NCI-H1092 treated with DMSO at 0.1 percent for 48 hours (cell line): ENCODE measurements at places on chromosomes 11 and 22.
A peak's percentile ranks its signal among the peaks of the same experiment; 100 is the strongest.

- DNase-seq = no peak
These were observed 34.4 kb upstream of the RCN1 start for GRCh38 chr11:32056438-32056837.

DNA sequence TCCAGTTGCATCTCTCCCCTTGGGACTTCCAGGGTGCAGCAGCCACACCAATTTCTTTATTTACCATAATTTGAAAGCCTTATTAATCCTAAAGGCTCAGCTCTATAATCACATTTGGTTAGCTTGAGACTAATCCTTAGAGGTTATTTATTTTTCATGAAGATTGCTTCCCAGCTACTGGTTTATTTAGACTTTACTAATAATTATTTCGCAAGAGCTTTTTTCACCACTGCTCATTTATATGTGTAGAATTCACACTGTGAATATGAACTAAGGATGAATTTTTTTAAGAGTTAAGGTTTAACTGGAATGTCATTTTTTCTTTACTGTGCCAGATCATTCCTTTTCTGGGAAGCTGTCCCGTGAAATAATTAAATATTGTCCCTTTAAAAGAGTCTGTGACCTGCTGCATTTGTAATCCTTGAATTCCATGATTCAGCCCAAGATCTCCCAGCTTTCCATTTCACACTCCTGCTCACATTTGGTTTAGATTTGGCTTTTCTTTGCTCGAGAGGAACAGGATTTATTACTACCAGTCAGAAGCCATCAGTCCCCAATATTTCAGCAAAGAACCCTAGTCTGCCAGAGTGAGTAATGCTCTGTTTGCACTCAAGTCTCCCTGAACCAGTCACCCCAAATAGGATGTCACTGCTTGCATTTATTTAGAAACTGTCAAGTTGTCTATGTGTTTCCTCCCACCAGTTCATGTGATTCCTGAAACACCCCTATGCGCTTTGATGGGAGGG, 4.4 kb upstream of the CD44 start:
- DNase-seq = no peak

DNA sequence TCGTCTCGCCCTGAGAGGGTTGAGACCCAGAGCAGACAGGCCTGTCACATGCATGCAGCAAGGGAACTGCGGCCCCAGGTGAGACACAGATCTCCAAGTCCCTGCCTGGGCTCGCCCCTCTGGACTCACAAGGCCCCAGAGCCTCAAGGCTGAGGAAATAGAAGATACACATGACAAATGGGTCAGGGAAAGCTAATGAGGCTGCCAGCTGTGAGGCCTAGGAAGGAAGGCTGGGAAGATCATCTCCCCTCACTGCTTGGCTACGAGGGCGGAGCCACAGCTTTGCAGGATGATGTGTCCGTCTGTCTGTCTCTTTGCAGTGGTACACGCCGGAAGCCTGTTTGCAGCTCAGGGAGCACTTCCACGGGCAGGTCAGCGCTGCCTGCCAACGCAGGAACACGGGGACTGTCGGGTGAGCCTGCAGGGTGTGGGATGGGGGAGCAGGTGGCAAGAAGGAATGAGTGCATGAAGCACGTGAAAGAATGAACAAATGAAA, 4.5 kb downstream of the RAB36 start:
- no peak for DNase-seq

- no peak for DNase-seq
These were observed 85.4 kb downstream of the ADAMTS15 start for GRCh38 chr11:130533871-130534270.

GRCh38 chr11:127074151-127074761, 73.7 kb upstream of the KIRREL3 start:
- peak; percentile 83 for DNase-seq

DNA sequence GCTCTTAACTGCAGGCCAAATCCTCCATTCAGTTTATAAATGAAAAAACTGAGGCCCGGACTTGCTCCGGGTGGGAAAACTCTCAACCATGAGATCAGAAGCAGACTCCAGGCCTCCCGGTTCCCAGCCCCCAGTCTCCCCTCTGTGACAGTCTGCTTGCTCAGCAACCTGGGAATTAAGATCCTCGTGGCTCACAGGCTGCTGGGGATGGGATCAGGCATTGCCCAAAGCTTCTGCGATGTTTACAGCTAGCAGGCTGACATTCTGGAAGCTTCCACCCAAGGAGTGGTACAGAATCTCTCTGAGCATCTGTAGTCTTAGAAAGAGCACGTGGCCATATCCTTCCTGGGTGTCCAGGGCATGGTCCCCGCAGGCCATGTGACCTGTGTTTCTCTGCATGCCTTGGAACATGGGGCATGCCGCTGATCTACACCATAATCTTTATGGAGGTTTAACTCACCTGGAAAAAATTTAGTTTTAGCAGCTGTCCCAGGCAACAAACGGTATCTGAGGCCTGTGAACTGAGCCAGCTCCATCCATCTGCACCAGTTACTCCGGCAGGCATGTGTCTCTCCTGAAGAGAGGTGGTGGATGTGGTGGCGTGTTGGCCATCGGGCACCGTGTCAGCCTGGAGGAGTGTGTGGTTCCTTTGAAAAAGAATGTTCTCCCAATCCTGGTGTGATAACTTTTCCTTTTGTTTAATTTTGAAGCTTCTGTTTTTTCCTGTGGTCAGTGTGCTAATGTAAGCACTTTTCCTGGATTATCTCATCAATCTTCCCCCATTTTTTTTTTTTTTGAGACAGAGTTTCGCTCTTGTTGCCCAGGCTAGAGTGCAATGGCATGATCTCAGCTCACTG, 7.9 kb downstream of the FBLN1 start:
- no peak for DNase-seq

GRCh38 chr22:44336962-44337677, 24.4 kb upstream of the SHISAL1 start:
- DNase-seq = no peak

GRCh38 chr11:76589477-76589876, 81.1 kb downstream of the LRRC32 start:
- DNase-seq = no peak

GRCh38 chr22:23621082-23621780, 10.9 kb downstream of the DRICH1 start:
- DNase-seq = no peak

DNA sequence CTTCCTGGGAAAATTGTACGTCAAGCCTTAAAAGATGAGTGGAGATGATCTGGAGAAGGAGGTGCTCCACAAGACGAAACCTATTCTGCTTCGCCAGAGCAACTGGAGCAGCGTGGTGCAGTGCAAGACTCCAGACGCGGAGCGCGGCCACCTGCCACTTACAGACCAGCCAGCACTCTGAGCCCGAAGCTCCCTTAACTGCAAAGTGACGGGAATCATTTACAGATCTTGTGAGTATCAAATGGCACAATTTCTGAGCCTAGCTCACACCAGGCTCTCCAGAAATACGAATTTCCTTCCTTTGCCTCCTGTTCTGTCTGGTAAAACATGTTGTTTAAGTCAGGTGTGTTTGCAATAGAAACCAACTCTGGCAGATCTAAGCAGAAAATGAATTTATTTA, 369.3 kb downstream of the CADM1 start:
- DNase-seq = no peak

DNA sequence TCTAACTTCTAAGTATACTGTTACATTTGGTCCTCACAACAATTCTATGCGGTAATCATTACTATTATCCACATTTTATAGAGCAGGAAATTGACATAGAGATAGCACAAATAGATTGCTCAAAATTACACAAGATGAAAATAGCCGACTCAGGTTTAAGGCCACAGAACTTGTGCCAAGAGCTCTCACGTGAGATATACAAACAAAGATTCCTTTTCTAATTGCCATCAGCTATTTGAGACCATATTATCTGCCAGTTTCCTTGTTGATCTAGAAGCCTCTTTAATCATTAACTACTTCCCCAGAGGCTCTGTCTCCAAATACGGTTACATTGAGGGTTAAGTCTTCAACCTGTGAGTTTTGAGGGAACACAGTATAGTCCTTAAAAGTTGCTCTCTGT, 61.0 kb upstream of the GLYATL1B start:
- peak; percentile 33 for DNase-seq

GRCh38 chr11:134915212-134915611, 503.2 kb upstream of the B3GAT1 start:
- peak; percentile 50 for DNase-seq

DNA sequence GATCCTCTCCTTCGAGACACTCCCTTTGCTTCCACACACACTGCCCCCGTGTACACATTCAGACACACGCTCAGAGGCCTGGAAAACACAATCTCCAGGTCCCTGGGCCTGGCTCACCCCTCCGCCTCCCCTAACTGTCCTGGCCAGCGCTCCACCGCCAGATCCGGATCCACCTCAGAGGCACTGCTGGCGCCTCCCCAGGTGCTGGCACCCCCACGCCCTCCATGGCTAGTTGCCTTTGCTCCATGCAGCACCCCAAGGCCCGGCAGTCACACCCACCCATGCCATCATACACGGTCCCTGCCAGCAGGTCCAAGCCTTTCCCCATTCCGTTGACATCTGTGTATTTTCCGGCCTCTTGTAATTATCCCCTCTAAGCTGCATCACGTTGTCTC, 11.1 kb downstream of the SPTBN2 start:
- DNase-seq = no peak

- peak; percentile 18 for DNase-seq
These were observed 8.4 kb upstream of the CCKBR start for GRCh38 chr11:6251120-6251733.

- no peak for DNase-seq
These were observed 14.5 kb downstream of the SEPTIN3 start for GRCh38 chr22:41983513-41984405.

DNA sequence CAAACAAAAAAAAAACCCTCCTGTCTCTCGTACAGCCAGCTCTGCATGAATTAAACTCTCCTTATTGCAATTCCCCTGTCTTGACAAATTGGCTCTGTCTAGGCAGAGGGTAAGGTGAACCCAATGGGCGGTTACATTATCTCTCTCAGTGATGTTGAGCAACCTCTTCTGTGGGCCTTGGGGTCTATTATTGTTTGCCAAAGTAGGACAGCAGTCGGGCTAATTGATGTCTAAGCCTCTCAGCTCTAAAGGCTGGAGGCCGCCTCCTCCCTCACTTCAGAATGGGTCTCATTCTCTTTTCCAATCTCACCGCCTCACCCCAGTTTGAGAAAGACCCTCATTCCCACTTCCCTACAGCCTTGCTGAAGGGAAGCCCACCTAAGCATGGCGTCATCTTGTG, 1.3 kb upstream of the SLC25A45 start:
- no peak for DNase-seq

GRCh38 chr11:34650528-34650927, 29.6 kb downstream of the EHF start:
- DNase-seq = no peak
